D721Med (cell line): ENCODE measurements at places on chromosomes 2 and 18.

GRCh38 chr2:2333076-2333475 is 2.0 kb upstream of the MYT1L start:
- no peak for DNase-seq

GRCh38 chr18:2340335-2340734 is 231.0 kb downstream of the METTL4 start:
- DNase-seq, result no peak

DNA sequence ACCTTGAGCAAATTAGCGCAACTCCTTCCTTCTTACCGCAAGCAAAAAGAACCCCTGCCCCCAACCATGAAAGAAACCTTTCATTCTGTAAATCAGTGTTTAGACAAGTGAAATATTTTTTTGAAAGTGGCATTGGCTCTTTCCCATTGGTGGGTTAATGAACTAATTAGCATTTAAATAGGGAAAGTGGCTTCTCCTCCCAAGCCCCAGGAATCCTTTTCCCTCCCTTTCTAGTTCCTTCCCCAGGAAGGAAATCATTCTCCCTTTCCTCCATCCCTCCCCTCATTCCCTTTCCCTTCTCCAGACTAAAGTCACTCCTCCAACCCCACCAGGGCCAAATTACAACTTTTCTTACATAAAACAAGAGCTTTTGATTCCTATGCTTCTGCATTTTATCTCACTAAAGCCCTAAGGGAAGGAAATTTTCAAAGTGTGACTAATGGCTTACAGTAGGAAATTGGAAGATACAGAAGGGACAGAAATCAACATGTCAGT is 22.9 kb upstream of the TYMS start:
- DNase-seq, result no peak

DNA sequence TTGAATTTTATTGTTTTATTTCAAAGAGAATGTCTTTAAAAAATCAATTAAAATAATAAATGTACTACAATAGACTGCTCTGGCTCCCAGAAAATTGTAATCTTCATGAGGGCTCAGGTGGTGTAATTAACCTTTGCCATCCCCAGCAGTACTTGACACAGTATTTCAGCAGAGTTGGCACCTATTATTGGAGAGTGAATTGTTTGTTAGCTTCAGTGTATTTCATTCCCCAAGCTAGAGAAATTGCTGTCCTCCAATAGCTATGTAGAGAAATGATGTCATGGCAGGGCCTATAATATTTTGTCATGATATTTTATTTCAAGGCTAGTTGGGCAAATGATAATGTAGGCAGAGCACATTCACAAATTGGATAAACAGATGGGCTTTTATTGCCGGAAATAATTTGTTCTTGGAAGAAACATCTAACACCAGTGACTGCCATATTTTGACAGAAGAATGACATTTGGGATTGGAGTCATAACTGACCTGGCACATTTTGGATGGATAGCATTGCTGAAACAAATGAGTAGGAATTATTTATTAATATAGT is 712.0 kb upstream of the NXPH2 start:
- no peak for DNase-seq

DNA sequence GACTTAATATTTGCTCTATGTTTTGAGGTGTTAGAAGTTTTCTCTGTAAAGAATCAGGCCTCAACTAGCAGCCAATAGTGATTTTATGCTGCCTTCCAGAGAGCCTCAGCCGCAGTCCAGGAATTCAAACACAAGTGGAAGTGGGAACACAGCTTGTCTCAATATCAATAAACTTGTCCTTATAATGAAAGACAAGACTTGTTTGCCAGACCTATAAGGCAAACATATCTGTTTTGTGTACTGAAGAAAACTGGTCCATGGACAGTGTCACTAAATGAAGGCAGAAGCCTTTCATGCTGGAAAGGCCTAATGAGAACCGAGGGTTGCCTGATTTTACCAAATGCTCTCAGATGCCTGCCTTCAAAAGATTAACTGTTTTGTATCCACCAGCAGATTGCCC is 182.2 kb downstream of the EPHA4 start:
- no peak for DNase-seq

DNA sequence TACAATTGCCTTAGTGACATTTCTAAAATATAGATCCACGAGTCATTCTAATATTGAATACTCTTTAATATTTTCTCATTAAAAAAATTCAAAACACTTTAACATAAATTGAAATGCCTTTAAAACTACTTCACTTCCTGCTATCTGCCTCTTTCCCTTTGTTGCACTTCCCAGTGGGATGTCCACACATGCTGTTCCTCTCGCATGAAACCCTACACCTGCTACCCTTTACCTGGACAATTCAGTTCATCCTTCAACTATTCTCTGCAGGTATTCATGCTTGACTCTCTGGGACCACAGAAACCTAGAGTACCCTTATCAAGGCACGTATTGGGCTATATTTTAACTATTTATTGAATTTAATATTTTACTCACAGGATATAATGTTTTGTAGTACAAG is 373.3 kb upstream of the GALNT5 start:
- no peak for DNase-seq

DNA sequence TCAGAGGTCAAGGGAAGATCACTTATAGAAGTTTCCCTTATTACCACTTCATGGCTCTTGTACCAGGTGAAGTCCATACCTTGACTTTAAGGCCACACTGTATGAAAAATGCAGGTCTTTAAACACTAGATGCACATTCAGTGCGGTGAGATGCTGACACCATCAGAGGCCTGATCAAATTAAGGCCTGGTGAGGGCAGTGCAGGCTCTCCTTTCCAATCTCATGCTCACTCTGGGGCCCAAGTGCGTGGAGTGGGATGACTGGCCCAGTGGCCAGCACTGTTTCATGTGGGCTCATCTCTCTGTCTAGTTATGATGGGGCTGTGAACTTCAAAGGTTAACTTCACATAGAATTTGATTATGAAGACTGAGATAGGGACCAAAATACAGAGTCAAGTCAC is 281.1 kb downstream of the SLC4A3 start:
- DNase-seq, result no peak

DNA sequence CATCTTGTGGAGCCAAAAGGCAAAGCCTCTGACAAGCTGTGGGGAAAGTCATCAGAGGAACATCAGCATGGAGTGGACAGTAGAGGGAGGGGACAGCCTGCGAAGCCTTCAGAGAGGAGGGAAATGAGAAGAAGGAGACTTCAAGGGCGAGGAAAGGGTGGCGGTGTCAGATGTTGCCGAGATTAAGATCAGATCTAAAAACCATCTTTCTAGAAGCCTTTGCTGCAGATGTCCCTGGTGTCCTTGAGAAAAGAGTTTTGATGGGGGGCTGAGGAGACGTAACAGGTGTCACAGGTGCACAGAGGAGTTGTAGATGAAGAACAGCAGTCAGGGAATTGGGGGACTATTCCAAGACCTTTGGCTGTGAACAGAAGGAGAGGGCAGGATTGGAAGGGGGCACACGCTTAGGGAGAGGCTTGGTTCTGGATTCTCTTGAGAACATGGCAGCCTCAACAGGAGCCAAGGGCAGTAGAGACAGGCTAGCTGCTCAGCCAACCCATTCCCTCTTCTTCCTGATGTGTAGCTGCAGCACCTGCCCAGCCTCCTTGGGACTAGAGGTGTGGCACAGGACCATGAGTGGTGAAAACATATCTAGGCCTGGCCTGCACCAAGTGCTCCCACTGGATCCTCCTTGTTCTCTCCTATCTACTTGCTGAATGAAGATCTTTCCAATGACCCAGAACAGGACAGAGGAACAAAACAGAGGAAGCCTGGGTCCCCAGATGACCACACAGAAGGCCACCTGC is 22.7 kb upstream of the NCL start:
- DNase-seq, result no peak

DNA sequence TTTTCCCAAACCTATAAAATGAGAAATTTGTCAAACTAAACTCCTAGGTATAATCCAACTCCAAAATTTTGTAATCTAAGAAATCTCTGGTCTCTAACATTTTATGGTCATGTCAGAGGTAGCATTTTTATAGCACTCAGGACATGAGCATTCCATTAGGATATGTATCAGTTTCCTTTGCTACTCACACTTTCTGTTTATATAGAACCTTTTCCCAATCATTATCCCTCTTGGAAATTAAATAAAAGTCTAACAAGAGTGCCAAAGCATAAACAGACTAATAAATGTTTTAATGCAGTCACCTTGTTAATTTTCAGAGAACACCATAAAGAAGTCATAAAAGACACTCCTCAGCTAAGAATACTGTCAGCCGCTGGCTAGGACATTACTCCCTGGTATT is 300.0 kb upstream of the CWC22 start:
- no peak for DNase-seq

DNA sequence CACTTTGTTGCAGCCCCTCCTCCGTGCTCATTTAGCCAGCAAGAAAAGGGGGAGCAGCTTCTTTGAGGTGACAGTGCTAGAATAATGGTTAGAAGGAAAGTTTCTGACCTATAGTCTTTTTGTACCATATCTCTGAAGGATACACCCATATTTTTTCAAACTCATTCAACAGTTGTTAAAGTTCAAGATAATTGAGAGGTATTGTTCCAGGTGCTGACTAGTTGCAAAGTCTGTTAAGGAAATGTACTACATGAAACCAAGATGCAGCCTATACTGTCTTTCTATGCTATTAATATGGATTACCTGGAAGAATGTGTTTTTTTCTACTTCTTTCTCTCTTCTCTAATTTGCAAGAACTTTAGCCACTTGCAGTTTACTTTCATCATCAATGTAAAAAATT is 495.0 kb downstream of the PARD3B start:
- DNase-seq, result no peak

- DNase-seq, result no peak
Measured at GRCh38 chr2:229419158-229419557, 148.1 kb upstream of the PID1 start.

- no peak for DNase-seq
Measured at GRCh38 chr2:60405271-60405919, 148.1 kb downstream of the BCL11A start.

GRCh38 chr2:24832931-24833701 is 39.9 kb downstream of the CENPO start:
- no peak for DNase-seq

DNA sequence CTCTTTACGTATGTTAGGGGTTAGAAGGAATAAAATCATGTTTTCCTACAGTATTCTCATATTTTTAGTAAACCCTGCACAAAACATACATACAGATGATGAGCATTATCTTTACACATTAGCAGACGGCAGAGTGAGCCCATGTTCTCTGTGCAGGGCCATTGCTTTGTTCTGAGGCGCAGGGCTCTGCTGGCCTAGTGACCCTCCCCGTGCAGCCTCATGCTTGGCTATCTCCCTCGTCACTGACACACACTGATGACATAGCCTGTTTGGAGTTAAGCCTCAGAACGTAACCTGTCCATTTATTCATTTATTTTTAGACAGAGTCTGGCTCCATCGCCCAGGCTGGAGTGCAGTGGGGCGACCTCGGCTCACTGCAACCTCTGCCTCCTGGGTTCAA is 115.9 kb upstream of the FOSL2 start:
- DNase-seq, result no peak

GRCh38 chr2:101802329-101802728 is 104.8 kb downstream of the MAP4K4 start:
- no peak for DNase-seq

DNA sequence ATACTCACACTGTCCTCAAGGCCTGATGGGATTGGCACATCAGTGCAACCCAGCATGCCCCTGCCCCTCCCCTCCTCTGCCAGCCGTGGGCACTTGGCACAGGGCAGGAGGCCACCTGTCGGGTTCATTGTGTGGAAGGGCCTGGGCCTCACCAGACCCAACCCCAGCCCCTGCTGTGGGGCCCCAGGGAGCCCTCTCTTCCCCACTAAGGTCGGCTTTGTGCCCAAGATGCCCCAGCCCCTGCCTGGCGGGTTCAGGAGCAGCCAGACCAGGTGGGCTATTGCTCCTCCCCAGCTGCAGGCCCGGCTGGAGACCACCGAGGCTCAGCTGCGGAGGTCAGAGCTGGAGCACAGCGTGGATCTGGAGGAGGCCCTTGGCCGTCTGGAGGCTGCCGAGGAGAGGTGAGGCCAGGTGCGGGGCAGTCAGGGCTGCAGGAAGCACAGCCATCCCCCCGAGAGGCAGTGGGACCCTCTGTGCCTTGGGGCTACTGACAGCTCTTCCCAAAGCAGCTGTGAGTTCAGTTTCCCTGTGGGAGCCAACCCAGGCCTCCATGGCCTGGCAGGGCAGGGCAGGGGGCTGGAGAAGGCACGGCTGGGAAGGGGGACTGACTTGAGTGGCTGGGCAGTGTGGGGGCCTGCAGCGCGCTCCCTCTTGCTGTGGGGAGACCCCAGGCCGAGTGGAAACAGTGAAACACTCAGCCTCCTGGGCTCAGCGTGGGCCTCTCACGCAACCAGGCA is 16.3 kb downstream of the CROCC2 start:
- DNase-seq, result peak; percentile 3

- DNase-seq, result no peak
Measured at GRCh38 chr2:23351388-23352141, 33.4 kb upstream of the KLHL29 start.

- DNase-seq, result no peak
Measured at GRCh38 chr18:8361941-8362471, 247.2 kb upstream of the RAB12 start.

DNA sequence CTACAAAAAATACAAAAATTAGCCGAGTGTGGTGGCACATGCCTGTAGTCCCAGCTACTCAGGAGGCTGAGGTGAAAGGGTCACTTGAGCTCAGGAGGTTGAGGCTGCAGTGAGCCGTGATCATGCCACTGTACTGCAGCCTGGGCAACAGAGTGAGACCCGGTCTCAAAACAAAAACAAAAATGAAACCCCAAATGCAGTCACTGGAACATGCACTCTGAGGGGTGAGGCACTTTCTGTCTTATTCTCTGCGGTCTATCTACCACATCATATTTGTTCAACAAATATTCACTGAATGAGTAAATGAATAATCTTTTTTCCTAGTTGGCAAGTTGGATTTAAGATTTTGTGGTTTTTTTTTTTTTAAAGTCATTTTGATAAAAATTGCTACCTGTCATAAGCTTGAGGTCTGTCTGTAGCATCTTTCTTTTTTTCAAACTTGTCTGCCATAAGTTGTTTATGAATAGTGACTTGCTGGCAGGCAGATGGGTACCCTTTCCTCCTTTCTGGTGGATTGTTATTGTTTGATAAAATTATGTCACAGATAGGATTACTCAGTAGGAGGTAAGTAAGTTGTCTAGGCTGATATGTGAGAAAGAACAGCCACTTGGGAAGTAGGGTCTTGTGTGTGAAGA is 11.8 kb downstream of the CHRNA1 start:
- DNase-seq, result no peak

- DNase-seq, result no peak
Measured at GRCh38 chr2:4745056-4745991, 946.9 kb upstream of the SOX11 start.

- no peak for DNase-seq
Measured at GRCh38 chr2:209763106-209763505, 8.5 kb upstream of the UNC80 start.
